ENCODE measurements at places on chromosomes 16 and 17. TPM values are rescaled to one million over a fixed set of nuclear protein-coding genes. Genes with fewer than 3 reads are reported as not detected.

The RNF112 gene
- 3.6 TPM for polyA plus RNA-seq

The PRSS22 gene
- 16.2 TPM for polyA plus RNA-seq

The KLHDC4 gene
- 38.7 TPM for polyA plus RNA-seq

The CTRB2 gene
- 0.14 TPM for polyA plus RNA-seq

The LRRC75A gene
- polyA plus RNA-seq = 6.4 TPM

The SLC9A5 gene
- 24.5 TPM for polyA plus RNA-seq

The CFAP97D1 gene
- 0.09 TPM for polyA plus RNA-seq

The FOXK2 gene
- polyA plus RNA-seq = 31.2 TPM

The RAMP2 gene
- 184 TPM for polyA plus RNA-seq

The GUCY2D gene
- not detected for polyA plus RNA-seq

The BRD7 gene
- polyA plus RNA-seq = 113 TPM

The EVPL gene
- 44.6 TPM for polyA plus RNA-seq

The TBC1D3 gene
- polyA plus RNA-seq = not detected

The MAPK8IP3 gene
- 62.0 TPM for polyA plus RNA-seq

The GNG13 gene
- not detected for polyA plus RNA-seq

The IRF8 gene
- polyA plus RNA-seq = 15.0 TPM

The ZPBP2 gene
- not detected for polyA plus RNA-seq

The ABAT gene
- polyA plus RNA-seq = 42.6 TPM

The ABHD15 gene
- 4.2 TPM for polyA plus RNA-seq

The ABCC11 gene
- 0.35 TPM for polyA plus RNA-seq

The TNFRSF17 gene
- not detected for polyA plus RNA-seq

The BAIAP3 gene
- 4.4 TPM for polyA plus RNA-seq

The ST3GAL2 gene
- polyA plus RNA-seq = 29.7 TPM

The TP53TG3C gene
- not detected for polyA plus RNA-seq

The ENPP7 gene
- polyA plus RNA-seq = not detected

The TP53TG3B gene
- polyA plus RNA-seq = not detected

The LYZL6 gene
- not detected for polyA plus RNA-seq

The SLC6A2 gene
- polyA plus RNA-seq = 0.10 TPM

The SLC38A8 gene
- polyA plus RNA-seq = not detected

The ITGB4 gene
- 7.9 TPM for polyA plus RNA-seq

The CD300H gene
- polyA plus RNA-seq = not detected

The DPEP3 gene
- 0.08 TPM for polyA plus RNA-seq

The CDRT15L2 gene
- not detected for polyA plus RNA-seq

The TM4SF5 gene
- not detected for polyA plus RNA-seq

The SNAI3 gene
- polyA plus RNA-seq = 1.9 TPM

The DNAH9 gene
- 3.9 TPM for polyA plus RNA-seq

The MT1M gene
- 0.44 TPM for polyA plus RNA-seq

The CDH3 gene
- 39.6 TPM for polyA plus RNA-seq

The SOST gene
- polyA plus RNA-seq = not detected

The PYY gene
- polyA plus RNA-seq = 0.68 TPM

The CCL1 gene
- polyA plus RNA-seq = not detected

The MPP3 gene
- 14.4 TPM for polyA plus RNA-seq

The CCL4L2 gene
- 0.81 TPM for polyA plus RNA-seq

The SLC38A10 gene
- 61.4 TPM for polyA plus RNA-seq

The KRT24 gene
- not detected for polyA plus RNA-seq

The ABCC12 gene
- 0.06 TPM for polyA plus RNA-seq

The SMIM5 gene
- 2.9 TPM for polyA plus RNA-seq

The SMTNL2 gene
- 24.3 TPM for polyA plus RNA-seq

The PRR29 gene
- polyA plus RNA-seq = 5.6 TPM

The PROCA1 gene
- 7.5 TPM for polyA plus RNA-seq

The CCL16 gene
- 0.40 TPM for polyA plus RNA-seq

The DHX58 gene
- 22.4 TPM for polyA plus RNA-seq

The HOXB2 gene
- 32.1 TPM for polyA plus RNA-seq

The OR3A1 gene
- 0.13 TPM for polyA plus RNA-seq

The ABCA3 gene
- 6.8 TPM for polyA plus RNA-seq

The EPOP gene
- 1.7 TPM for polyA plus RNA-seq

The ATAD5 gene
- 10.6 TPM for polyA plus RNA-seq

The EVI2B gene
- 3.0 TPM for polyA plus RNA-seq

The G6PC1 gene
- polyA plus RNA-seq = 0.10 TPM

All from left lung (tissue), 14 donors.